ELR (cell line): ENCODE measurements at places on chromosomes 5 and 9.

GRCh38 chr5:78610163-78610583 lies 38.4 kb downstream of the LHFPL2 start:
- DNase-seq = peak; percentile 79

- no peak for DNase-seq
Observed at GRCh38 chr5:2157372-2157771, 274.6 kb upstream of the IRX4 start.

DNA sequence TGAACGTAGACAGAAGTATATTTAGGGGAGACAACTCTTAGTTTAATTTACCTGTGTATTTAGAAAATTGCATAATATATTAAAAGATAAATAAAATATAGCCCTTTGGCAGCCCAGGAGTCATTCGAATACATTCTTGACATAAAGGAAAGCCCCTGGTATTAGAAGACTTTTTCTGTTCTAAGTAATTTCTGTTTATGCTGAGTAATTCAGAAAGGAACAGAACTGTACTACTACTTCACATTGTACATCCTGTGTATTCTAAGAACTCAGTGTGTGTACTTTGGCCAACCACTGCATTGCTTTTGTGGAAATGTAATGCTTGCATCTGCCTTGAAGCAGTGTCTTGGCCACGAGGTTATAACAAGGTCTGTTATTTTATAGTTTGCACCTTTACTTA lies 136.4 kb downstream of the KDM4C start:
- DNase-seq = no peak

GRCh38 chr9:137924761-137925369 lies 47.3 kb downstream of the CACNA1B start:
- no peak for DNase-seq

DNA sequence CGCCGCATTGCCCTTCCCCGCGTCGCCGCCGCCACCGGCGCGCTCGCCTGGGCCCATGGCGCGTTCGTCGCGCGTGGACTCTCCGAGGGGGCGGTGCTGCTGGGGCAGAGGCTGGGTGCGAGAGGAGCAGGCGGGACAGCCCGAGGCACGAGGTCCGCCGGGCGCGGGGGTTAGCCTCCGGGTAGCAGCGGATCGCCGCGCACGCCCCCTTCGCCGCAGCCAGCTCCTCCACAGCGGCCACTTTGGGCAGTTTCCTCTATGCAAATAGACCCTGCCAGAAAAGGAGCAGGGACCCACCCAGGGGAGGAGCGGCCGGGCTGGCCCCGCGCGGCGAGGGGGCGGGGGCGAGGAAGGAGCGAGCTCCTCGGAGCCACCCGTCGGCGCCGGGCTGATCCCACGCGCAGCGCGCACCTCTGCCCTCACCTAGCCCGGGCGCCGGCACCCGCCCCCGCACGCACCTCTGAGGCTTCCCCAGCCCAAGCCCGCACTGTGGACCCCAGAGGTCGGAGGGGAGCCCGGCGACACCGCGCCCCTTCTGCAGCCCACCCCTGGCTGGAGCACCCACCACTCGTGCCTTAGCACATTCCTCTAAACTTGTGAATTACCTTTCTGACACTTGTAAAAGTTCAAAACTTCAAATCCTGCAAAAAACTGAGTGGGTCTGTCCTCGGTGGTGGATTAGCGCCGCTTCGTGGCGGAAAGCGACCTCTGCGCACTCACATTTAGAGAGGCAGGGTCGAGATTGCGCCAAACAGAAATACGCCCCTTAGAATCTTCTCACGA lies at the start of gene COL23A1:
Gene COL23A1 (minus strand): TSS at position 253 of the 783 bp plus-strand sequence.
- peak; percentile 10 for DNase-seq

DNA sequence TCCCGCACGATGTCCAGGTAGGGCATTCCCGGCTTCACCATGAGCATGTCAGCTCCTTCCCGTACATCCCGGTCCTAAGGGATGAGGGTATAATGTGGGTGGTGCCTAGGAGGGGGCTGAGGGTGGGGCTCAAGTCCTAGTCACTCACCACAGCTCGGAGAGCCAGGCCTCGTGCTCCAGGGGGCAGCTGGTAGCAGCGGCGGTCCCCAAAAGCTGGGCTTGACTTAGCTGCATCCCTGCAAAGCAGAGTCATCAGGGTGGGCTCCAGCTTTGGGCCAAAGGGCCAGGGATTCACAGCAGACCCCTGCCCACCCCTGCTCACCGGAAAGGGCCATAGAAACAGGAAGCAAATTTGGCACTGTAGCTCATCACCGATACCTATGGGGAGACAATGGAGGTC lies 11.6 kb downstream of the ALAD start:
- DNase-seq = no peak

DNA sequence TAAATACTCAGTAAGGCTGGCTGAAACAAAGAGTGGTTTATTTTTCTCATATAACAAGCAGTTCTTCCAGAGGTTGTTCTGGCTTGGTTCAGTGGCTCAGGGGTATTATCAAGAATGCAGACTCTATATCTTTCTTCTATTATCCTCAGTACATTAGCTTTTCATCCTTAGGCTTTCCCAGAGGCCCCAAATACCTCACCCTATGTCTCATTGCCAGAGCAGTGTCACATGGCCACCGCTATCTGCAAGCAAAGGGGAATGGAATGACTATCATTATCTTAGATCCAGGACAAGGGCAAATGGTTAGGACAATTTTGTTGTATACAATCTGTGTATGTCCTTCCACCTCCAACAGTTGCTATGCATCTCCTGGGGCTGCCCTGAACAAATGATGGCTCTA lies 69.0 kb upstream of the SNX2 start:
- no peak for DNase-seq

DNA sequence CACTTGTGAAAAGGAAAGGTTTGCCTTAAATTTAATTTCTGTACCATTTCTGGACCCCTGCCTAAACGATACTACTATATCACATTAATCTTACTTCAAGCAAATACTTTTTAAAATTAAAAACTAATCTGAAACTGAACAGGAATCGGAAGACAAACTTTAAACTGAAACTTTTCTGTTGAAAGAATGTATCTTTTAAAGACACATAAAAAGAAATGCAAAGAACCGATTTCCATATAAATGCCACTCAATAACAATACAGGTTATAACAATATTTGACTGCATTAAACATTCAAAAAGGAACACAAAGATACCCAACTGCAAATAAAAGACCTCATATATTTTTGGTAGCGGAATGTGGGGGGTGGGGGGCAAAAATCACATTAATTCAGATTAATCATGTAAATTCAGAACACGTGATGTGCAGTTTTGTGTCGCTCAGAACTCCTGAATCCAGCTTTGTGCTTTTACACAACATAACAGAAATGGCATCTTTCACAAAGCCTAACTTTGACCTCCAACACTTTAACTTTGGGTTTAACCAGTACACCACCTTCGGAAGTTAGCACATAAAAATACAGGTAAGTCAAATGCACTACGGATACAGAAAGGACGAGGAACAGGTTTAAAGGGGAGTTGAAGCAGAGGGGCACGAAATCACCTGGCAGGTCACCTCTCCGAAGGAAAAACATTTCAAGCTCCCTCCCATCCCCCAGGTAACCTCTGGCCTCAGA lies 925 bp downstream of the LIFR start:
- DNase-seq = no peak

GRCh38 chr5:59174248-59174844 lies 591.5 kb downstream of the RAB3C start:
- DNase-seq = peak; percentile 84

GRCh38 chr9:3088219-3088618 lies 244.3 kb upstream of the PUM3 start:
- no peak for DNase-seq

- DNase-seq = no peak
Observed at GRCh38 chr9:673966-674526, 167.5 kb upstream of the DMRT1 start.
